ENCODE measurements at places on chromosomes 16 and 17. TPM values are rescaled to one million over a fixed set of nuclear protein-coding genes. Genes with fewer than 3 reads are reported as not detected.

DNA sequence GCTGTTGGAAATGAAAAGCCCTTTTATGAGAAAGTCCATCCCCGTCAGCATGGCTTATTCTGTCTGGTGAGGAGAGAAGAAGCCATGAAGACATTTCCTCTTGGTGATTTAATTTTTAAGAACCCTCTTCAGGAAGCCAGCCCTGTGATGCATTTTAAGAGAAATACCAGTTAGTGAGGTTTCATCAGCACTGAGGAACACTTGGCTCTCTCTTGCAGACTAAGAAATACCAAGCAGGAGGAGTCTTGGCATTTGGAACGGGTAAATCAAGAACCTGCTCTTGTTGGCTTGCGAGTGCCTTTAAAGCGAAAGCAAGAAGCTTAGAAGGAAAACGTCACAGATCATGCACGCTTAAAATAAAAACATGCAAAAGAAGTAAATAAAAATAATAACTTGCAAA lies 17.5 kb downstream of the RAB11FIP3 start:
- H3K4me3 ChIP-seq = no peak overlapping the region
- no peak for DNase-seq
- H3K36me3 ChIP-seq = peaks cover 8% of the 10 kb centered on the region
- H3K4me1 ChIP-seq = no peaks in the 10 kb centered on the region

DNA sequence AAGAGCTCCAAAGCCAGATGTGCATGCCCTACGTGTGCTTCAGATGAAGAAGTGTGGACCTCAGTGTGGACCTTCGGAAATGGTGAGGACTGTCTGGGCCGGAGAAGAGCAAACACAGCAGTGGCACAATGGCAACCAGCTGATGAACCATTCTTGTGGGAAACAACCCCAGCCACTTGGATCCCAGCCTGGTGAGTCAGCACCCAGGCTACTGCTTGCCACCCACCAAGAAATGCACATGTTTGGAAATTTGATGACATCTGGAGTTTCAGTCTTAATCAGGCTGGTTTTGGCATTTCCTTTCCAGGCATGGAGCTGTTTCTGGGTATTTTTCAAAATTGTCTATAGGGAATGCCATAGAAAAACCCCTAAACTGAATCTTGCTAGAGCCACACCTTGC lies 42.7 kb downstream of the DYNLRB2 start:
- H3K27me3 ChIP-seq = no peaks in the 10 kb centered on the region
- DNase-seq = no peak
- no peaks in the 10 kb centered on the region for H3K4me1 ChIP-seq

DNA sequence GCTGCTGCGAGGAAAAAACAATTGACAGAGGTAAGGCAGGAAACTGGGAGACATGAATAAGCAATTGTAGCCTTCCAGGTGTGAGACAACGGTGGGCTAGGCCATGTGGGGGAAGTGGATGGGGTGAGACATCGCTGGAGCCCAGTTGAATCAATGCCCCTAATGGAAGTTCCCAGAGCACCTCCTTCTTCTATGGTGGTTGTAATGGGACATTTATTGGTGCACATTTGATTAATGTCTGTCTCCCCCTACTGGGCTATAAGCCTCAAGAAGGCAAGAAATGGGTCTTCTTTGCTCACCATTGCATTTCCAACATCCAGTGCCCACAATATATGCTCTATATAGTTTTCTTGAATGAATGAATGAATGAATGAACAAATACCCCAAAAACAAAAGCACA lies 22.7 kb upstream of the CD300E start:
- H3K27ac ChIP-seq = no peak overlapping the region
- peaks cover 54% of the 10 kb centered on the region for H3K27me3 ChIP-seq
- no peaks in the 10 kb centered on the region for H3K36me3 ChIP-seq

- H3K27ac ChIP-seq = peak within 1 kb of the TSS; percentile 76
- H3K36me3 ChIP-seq = no peaks in the 10 kb centered on the region
- H3K27me3 ChIP-seq = no peaks in the 10 kb centered on the region
- peak within 1 kb of the TSS; percentile 82 for H3K4me3 ChIP-seq
Observed at GRCh38 chr16:57694725-57695679, at the start of gene DRC7. TSS of gene DRC7 (plus strand) at chr16:57694806. CDS start at chr16:57697950, 3,144 bp downstream.

GRCh38 chr16:70577256-70577698 lies 53.7 kb downstream of the SF3B3 start:
- H3K4me3 ChIP-seq = no peak overlapping the region
- H3K36me3 ChIP-seq = peaks cover 4% of the 10 kb centered on the region
- H3K27ac ChIP-seq = no peak overlapping the region

- peak overlapping the region; percentile 94 for H3K27ac ChIP-seq
- peaks cover 36% of the 10 kb centered on the region for H3K4me1 ChIP-seq
- H3K27me3 ChIP-seq = peaks cover 8% of the 10 kb centered on the region
- no peaks in the 10 kb centered on the region for H3K36me3 ChIP-seq
Observed at GRCh38 chr16:57809276-57810196, 7.2 kb upstream of the KIFC3 start.

DNA sequence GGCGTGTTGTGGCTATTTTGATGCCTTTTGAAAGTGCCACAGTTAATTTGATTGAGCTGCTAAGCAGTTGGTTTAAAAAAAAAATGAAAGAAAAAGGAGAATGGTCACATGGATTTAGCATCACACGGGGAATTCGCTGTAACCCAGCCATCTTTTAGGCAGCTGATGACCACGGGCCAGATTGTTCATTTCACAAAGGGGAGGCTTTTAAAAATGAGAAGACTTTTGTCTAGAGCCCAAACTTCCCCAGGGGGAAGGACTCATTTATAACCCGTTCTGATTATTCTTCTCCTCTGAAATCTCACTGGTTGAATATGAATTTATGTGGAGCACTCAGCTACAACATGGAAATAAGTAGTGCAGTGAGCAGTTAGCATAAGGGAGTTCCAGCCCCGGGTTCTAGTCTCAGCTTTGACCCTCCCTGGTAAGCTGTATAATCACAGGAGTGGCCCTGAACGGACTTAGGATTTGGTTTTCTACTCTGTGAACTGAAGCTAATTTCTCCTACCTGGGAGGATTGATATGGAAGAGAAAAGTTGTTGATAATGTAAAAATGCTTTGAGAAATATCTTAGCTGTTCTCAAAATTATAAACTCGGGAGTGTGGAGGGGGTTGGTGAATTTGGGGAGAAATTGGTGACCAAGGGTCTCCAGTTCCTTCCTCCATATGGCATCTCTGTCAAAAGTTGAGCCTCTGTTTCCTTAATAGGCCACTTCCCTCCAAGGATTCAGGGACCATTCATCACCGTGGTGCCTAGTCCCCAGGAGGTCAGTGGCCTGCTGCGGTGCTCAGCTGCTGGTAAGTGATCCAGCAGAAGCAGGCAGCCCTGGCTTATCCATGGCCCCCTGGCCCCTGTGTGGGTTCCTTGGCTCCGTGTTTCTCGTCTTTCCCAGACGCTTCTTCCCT lies 76.4 kb upstream of the TBX2 start:
- no peaks in the 10 kb centered on the region for H3K36me3 ChIP-seq
- H3K4me1 ChIP-seq = peaks cover 6% of the 10 kb centered on the region
- no peak overlapping the region for H3K4me3 ChIP-seq
- no peak for DNase-seq

- no peaks in the 10 kb centered on the region for H3K36me3 ChIP-seq
- DNase-seq = no peak
- no peak overlapping the region for H3K27ac ChIP-seq
- no peak overlapping the region for H3K4me3 ChIP-seq
Observed at GRCh38 chr16:68455631-68456030, 7.3 kb upstream of the SMPD3 start.

- no peaks in the 10 kb centered on the region for H3K36me3 ChIP-seq
- H3K27me3 ChIP-seq = peaks cover 18% of the 10 kb centered on the region
- no peak for DNase-seq
Observed at GRCh38 chr17:77723071-77723908, 235.2 kb upstream of the TNRC6C start.

DNA sequence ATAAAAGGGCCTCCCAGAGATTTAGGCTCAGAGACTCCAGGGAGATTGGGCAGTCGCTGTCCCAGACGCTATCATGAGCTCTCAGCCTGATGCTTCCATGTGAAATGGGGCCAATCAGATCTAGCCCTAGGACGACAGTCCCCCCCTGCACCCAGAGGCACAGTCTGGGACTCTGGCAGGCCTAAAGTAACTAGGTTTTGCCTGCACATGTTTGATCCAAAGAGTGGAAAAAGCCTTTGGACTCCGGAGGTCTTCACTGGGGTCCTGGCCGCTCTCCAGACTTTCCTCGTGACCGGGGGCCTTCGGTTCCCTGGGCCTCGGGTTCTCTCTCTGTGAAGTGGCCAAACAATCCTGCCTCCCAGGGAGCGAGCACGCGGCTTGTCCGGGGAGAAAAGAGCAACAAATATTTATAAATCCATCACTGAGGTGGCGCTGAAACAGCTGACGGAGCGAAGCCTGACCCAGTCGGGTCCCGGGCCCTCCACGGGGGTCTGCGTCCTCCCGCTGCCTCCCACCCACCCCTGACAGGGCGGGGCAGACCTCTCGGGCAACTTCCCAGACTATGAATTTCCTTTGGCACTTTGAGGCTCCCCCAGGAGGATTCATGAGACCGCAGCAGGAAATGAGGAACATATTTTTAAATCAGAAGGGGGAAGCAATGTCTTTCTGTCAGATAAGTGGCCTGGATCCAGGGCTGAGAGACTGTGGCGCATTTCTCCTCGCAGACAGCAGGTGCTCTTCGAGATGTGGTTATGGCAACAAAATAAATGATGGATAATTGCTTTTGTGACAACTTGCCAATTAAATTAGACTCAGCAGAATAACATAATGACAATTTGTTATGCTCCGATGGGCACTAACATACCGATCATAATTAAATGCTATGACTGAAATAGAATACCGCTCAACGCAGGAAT lies 38.9 kb downstream of the MRPS23 start:
- peaks cover 54% of the 10 kb centered on the region for H3K27me3 ChIP-seq
- DNase-seq = no peak
- no peak overlapping the region for H3K27ac ChIP-seq
- H3K4me3 ChIP-seq = no peak overlapping the region
- no peaks in the 10 kb centered on the region for H3K36me3 ChIP-seq

GRCh38 chr16:80824623-80825364 lies 20.4 kb upstream of the CDYL2 start:
- H3K4me3 ChIP-seq = no peak overlapping the region
- no peak overlapping the region for H3K27ac ChIP-seq
- H3K36me3 ChIP-seq = no peaks in the 10 kb centered on the region
- no peak for DNase-seq

DNA sequence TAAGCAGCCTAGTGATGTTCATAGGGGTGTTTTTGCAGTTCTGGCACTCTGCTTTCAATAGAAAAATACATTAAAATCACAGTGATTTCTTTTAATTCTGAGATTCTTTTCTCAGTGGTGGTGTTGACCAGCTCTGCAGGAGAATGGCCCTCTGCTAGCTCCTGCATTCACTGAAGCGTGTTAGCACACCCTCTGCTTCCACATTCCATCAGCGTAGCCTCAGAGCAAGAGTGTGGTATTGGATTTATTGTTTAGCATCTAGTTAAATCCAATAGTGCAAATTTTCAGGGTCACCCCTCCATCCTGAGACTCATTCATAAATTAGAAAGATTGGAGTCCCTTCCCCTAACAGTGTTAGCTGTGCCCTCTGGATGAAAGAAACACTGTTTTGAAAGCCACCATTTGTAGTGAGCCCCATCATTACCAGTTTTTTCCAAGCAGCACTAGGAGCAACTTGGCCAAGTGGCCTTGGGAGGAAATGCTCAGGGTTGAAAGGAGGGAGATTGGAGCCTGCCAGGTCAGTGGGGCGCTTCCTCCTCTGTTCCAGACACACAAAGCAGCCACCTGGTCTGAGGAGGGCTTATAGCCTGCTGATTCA lies 45.7 kb downstream of the B9D1 start:
- no peaks in the 10 kb centered on the region for H3K27me3 ChIP-seq
- no peak for DNase-seq
- peak overlapping the region; percentile 63 for H3K27ac ChIP-seq
- H3K4me3 ChIP-seq = no peak overlapping the region
- H3K4me1 ChIP-seq = peaks cover 7% of the 10 kb centered on the region
- H3K36me3 ChIP-seq = peaks cover 2% of the 10 kb centered on the region

DNA sequence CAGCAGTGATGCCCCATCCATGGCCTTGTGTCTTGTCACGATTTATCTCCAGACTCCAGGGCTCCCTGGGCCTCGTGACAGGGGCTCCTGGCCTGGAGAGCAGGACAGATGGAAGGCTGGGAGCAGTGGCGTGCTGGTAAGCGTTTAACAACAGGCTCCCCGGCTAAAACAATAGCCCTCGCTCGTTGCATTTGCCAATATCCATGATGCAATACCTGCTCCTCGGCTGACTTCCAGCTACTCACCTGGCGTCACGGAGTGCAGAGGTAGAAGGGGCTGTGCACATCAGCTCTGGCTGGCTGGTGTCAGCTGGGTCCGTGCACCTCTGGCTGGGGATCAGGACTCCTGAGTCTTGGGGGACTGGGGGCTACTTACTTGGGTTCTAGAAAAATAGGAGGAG lies 1.5 kb upstream of the BICDL2 start:
- no peak overlapping the region for H3K4me3 ChIP-seq
- peaks cover 4% of the 10 kb centered on the region for H3K4me1 ChIP-seq
- H3K36me3 ChIP-seq = no peaks in the 10 kb centered on the region
- H3K27me3 ChIP-seq = peaks cover 63% of the 10 kb centered on the region
- H3K27ac ChIP-seq = no peak overlapping the region

RASD1 gene
- 5.6 TPM for total RNA-seq

KRT33A gene
- total RNA-seq = not detected

GRAP gene
- not detected for total RNA-seq

FOXJ1 gene
- total RNA-seq = 18.6 TPM

Measured in progenitor cell of endocrine pancreas (in vitro differentiated cells).